ENCODE measurements at places on chromosomes 4 and X.

DNA sequence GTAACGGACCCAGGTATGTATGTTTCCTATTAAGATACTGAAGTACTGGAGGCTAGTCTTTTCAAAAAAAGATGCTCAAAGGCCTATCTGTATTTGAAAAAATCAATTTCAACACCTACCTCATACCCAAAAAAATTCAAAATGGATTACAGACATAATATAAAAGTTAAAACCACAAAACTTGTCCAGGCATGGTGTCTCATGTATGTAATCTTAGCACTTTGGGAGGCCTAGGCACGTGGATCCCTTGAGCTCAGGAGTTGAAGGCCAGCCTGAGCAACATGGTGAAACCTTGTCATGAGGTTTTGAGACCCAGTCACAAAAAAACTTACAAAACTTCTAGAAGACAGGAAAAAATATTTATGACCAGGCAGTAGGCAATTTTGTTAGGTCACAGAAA is 16.7 kb downstream of the RBMX start:
- no peak for DNase-seq

GRCh38 chrX:44400588-44400987 is 57.1 kb upstream of the EFHC2 start:
- DNase-seq: peak; percentile 91

GRCh38 chr4:55393461-55394320 is 2.1 kb upstream of the TMEM165 start:
- no peak for DNase-seq

DNA sequence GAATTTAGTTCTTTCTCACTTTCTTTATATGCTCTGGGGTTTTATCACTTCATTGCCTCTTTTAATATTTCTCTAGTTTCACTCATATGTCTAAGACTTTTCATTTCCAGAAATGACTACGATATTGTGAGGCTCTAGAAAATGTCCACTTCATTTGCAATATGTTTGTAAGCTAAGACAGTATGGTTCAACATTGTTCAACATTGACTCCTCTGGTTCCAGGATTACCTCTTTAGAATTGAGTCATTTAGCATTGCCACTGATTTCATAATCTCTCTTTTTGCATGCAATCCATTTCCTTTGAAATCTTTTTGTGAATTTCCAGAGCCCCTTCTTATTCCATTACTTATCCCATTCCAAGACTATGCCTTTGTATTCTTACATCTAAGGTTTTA is 32.3 kb downstream of the BBS12 start:
- peak; percentile 93 for DNase-seq

- DNase-seq: peak; percentile 22
These were observed 19.3 kb downstream of the SLC25A53 start for GRCh38 chrX:104137496-104137895.

- peak; percentile 22 for DNase-seq
These were observed 56.8 kb downstream of the SMIM20 start for GRCh38 chr4:25970691-25971432.

GRCh38 chr4:154739111-154739510 is 4.7 kb upstream of the LRAT start:
- no peak for DNase-seq

DNA sequence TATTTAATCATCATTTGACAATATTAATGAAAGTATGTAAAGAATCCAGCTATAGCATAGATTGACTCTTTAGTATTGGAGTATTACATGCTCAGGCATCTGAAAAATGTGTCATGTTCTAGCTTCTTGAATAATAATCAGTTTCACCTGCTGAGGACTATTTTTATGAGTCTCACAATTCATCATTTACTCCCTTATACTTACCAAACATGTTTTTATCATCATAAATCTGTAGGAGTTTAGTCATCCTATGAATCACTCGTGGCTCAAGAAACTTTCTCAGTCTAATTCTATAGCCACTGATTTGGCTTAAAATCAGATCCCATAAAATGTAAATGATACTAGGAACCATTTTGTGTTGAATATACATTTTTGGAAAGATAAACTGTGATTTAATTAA is 1616.1 kb downstream of the C4orf33 start:
- DNase-seq: peak; percentile 77

GRCh38 chr4:174764105-174764729 is 64.8 kb downstream of the GLRA3 start:
- peak; percentile 48 for DNase-seq

DNA sequence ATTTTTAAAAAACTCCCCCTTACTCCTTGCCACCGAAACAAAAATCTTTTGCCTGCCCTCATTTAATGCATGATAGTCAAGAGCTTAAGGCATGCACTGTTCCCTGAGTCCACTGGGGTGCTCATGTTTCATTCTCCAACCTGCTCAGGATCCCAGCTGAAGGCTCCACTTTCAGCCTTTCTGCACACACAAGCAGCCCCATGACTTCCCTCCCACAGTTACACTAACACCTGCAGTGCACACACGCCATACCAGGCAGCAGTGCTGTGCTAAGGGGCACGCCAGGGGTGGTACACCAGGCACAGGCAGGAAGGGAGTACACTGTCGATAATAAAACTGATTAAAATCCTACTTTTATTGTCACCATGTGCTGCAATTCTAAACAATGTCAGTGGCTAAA is 385.2 kb downstream of the BMPR1B start:
- DNase-seq: no peak
